Endothelial cell (in vitro differentiated cells): ENCODE measurements at places on chromosomes 16 and 17. TPM values are rescaled to one million over a fixed set of nuclear protein-coding genes. Genes with fewer than 3 reads are reported as not detected.

- peaks cover 11% of the 10 kb centered on the region for H3K27me3 ChIP-seq
- H3K27ac ChIP-seq, result no peak overlapping the region
- no peak overlapping the region for H3K4me3 ChIP-seq
- H3K4me1 ChIP-seq, result peaks cover 15% of the 10 kb centered on the region
- H3K36me3 ChIP-seq, result no peaks in the 10 kb centered on the region
These were observed 55.4 kb downstream of the SOCS1 start for GRCh38 chr16:11200592-11200991.

- H3K36me3 ChIP-seq, result peaks cover 19% of the 10 kb centered on the region
- no peaks in the 10 kb centered on the region for H3K27me3 ChIP-seq
- no peak overlapping the region for H3K4me3 ChIP-seq
- no peak for DNase-seq
- H3K4me1 ChIP-seq, result peaks cover 4% of the 10 kb centered on the region
These were observed 25.3 kb downstream of the BFAR start for GRCh38 chr16:14658063-14658462.

DNA sequence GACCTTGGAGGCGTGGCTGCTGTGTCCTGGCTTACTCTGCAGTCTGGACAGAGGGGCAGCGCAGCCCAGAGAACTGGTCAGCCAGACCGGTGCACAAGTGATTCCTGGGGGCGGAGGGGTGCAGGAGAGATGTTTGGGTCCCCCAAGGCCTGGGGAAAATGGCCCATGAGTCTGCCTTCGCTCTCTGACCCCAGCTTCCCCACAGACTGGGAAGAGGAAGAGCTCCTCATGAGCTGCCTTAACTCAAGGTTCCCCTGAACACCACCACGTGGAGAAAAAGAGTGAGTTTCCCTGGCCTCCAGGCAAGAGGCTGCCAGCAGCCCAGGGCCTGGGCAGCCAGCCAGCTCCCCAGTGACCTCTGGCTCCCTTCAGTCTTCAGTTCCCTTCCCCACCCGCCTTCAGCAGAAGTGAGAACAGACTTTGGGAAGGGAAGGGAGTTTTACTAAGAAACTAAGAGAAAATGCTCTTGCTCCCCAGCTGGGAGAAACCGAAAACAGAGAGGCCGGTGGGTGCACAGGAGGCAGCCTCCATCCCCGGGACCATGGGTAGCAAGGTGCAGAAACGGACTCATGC is 2.0 kb upstream of the C17orf99 start:
- no peak overlapping the region for H3K27ac ChIP-seq
- peaks cover 7% of the 10 kb centered on the region for H3K36me3 ChIP-seq
- peaks cover 7% of the 10 kb centered on the region for H3K27me3 ChIP-seq
- H3K4me3 ChIP-seq, result no peak overlapping the region
- DNase-seq, result no peak

GRCh38 chr16:78333808-78334207 is 234.4 kb downstream of the WWOX start:
- no peak overlapping the region for H3K4me3 ChIP-seq
- no peaks in the 10 kb centered on the region for H3K27me3 ChIP-seq
- no peaks in the 10 kb centered on the region for H3K4me1 ChIP-seq
- H3K27ac ChIP-seq, result no peak overlapping the region
- no peak for DNase-seq
- H3K36me3 ChIP-seq, result no peaks in the 10 kb centered on the region

KRT15 gene
- total RNA-seq, result not detected

DNA sequence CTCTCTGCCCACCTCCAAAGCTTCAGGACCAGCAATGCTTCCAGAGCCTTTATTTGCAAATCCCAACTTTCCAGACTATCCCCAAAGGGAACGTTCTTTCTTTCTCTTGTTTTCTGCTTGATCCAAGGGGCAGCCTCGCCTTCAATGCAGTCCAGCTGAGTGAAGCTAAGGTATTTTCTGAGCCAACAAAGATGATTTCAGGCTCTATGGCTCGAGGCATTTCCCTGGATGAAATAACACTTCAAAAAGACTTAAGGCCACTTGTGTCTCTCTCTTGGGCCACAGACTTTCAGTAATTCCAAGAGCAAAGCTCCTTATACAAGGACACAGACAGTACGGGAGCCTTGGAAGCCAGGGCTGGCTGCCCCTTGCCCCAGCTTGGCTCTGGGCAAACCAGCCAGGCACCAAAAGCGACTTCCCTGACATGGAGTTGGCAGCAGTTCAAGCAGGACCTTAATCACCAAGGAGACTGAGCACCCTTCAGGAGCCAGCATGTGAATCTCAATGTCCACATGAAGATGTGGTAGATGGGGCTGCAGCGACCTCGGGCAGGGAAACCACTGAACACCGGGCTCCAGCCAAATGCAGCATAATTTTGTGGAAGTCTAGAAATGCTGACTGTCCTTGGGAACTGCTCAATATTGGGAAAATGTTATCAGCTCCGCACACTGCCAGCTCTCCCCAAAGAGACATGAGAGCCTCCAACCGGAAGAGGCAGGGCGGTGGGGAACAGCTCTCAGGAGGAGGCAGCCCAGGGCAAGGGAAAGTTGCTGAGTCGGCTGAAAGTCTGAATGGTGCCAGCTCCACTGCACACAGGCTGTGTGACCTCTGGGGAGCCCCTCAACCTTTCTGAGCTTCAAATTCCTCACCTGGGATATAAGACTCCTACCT is 39.0 kb downstream of the TK2 start:
- H3K27me3 ChIP-seq, result peaks cover 3% of the 10 kb centered on the region
- H3K4me3 ChIP-seq, result no peak overlapping the region
- DNase-seq, result no peak
- H3K27ac ChIP-seq, result no peak overlapping the region

GRCh38 chr16:62034231-62035114 is 1.8 kb downstream of the CDH8 start:
- H3K4me3 ChIP-seq, result peak overlapping the region; percentile 89
- no peaks in the 10 kb centered on the region for H3K36me3 ChIP-seq

FBRS gene
- 60.9 TPM for total RNA-seq

SPIRE2 gene
- 7.9 TPM for total RNA-seq

DNA sequence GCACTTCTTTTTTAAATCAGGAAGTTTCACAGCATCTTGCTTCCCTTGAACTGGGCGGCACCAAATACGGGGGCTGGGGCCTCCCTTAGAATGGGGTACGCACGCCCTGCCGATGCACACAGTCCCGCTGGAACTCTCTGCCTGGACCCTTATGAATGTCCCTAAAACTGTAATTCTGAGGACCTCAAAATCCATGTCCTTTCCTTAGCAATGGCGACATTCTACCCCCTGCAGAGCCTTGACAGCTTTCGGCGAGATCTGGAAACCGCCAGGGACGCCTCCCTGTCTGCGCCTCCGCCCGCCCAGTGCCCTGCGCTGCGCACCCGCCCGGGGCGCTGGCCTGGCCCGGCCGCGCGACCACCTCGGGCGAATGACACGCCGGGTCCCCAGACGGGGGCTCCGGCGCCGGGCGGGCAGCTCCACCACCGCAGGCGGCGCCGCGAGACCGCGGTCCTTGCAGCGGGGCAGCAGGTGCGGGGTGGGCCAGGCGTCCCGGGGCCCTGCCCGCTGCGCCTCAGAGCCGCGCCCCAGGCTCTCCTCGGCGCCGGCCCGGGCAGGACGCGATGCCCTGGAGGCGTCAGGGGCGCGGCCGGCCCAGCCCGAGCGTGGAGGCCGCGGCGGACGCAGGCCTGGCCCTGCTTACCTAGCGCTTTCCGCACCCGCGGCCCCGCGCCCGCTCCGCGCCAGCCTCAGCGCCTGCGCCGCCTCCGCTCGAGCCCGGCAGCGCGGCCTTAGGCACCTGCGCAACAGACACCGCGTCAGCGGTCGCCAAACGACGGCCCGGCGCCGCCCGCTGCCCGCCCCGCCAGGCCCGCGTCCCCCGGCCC is 548 bp downstream of the HAGH start:
- H3K4me1 ChIP-seq, result peaks cover 14% of the 10 kb centered on the region
- H3K36me3 ChIP-seq, result peaks cover 5% of the 10 kb centered on the region
- no peaks in the 10 kb centered on the region for H3K27me3 ChIP-seq

GRCh38 chr16:58001781-58002415 is 691 bp downstream of the USB1 start:
- H3K36me3 ChIP-seq, result peaks cover 33% of the 10 kb centered on the region
- H3K27ac ChIP-seq, result peak overlapping the region; percentile 67
- DNase-seq, result no peak

PDPR gene
- total RNA-seq, result 43.4 TPM

CORO6 gene
- total RNA-seq, result 13.0 TPM
